Activated B cell treated with CpG ODN at 0.5 μM for 24 hours (primary cell): ENCODE measurements at places on chromosomes 7 and 10. TPM values are rescaled to one million over a fixed set of nuclear protein-coding genes. Genes with fewer than 3 reads are reported as not detected.

The TMEM229A gene
- not detected in 2 replicates for total RNA-seq

The ASZ1 gene
- total RNA-seq, result not detected in 2 replicates

The LRRC18 gene
- not detected in 2 replicates for total RNA-seq

The ARMH3 gene
- 26.8 and 35.4 TPM in 2 replicates for total RNA-seq

The ACBD7 gene
- not detected in 2 replicates for total RNA-seq

The GRM8 gene
- not detected in 2 replicates for total RNA-seq

The CPN1 gene
- total RNA-seq, result not detected in 2 replicates

The KIF5B gene
- 44.2 and 45.0 TPM in 2 replicates for total RNA-seq
